ENCODE measurements at places on chromosomes 3 and 15. TPM values are rescaled to one million over a fixed set of nuclear protein-coding genes. Genes with fewer than 3 reads are reported as not detected.

ZNF592 gene
- total RNA-seq = 9.8 TPM

IL17RB gene
- not detected for total RNA-seq

ZBTB20 gene
- total RNA-seq = 6.3 TPM

- no peak for DNase-seq
- 0 out of 2 replicates have a peak, but pooled peaks cover 3% of the 10 kb centered on the region for H3K4me1 ChIP-seq
- H3K27ac ChIP-seq = no peak overlapping the region
- H3K36me3 ChIP-seq = no peaks in the 10 kb centered on the region
- H3K4me3 ChIP-seq = no peak overlapping the region
Measured at GRCh38 chr3:102037209-102037608, 187.9 kb downstream of the NFKBIZ start.

GRCh38 chr3:33681667-33682066, 36.4 kb downstream of the CLASP2 start:
- H3K4me1 ChIP-seq = peaks cover under 1% of the 10 kb centered on the region
- H3K4me3 ChIP-seq = no peak overlapping the region
- H3K27ac ChIP-seq = no peak overlapping the region
- H3K27me3 ChIP-seq = no peaks in the 10 kb centered on the region
- H3K36me3 ChIP-seq = 0 out of 2 replicates have a peak, but pooled peaks cover 13% of the 10 kb centered on the region
- no peak for DNase-seq

AMOTL2 gene
- 347 TPM for total RNA-seq

DNA sequence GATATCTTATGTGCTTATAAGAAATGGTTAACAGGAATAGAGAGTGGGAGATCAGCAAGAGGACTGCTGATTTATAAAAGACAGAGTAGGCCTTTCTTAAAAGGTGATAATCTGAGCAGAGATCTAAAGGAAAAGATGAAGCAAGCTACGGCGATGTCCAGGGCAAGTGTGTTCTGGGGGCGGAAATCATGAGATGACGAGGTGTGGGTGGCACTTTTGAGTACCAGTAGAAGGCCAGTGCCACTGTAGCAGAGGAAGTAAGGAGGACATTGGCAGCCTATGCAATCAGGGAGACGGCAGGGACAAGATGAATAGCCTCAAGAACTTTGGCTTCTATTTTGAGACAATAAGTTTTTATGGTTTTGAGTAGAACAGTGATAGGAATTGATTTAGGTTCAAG, 492.4 kb downstream of the FHIT start:
- H3K27me3 ChIP-seq = no peaks in the 10 kb centered on the region
- DNase-seq = no peak
- no peaks in the 10 kb centered on the region for H3K36me3 ChIP-seq
- no peak overlapping the region for H3K27ac ChIP-seq

PLS1 gene
- total RNA-seq = 0.13 TPM

GRCh38 chr3:127461286-127461910, 129.1 kb downstream of the TPRA1 start:
- no peaks in the 10 kb centered on the region for H3K36me3 ChIP-seq
- no peak for DNase-seq
- H3K4me3 ChIP-seq = no peak overlapping the region
- no peak overlapping the region for H3K27ac ChIP-seq

DNA sequence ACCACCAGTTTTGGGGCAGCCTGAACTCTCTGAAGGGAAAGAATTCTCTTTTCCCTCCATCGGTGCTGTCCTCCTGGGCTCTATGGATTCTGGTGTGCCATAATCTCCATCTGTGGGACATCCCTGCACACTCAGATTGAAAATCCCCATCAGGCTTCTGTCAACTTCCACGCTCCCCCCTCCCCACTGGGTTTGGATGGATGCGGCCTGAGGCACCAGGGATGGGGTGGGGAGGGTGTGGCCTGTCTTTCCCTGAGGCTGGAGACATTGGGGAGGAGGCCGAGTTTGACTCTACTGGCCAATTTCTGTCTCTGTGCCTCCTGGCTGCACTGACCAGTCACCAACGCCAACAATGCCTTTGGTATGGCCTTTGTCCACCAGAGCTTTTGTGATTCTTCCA, 16.3 kb upstream of the FBLN2 start:
- no peaks in the 10 kb centered on the region for H3K27me3 ChIP-seq
- no peak overlapping the region for H3K27ac ChIP-seq
- H3K4me3 ChIP-seq = no peak overlapping the region

DNA sequence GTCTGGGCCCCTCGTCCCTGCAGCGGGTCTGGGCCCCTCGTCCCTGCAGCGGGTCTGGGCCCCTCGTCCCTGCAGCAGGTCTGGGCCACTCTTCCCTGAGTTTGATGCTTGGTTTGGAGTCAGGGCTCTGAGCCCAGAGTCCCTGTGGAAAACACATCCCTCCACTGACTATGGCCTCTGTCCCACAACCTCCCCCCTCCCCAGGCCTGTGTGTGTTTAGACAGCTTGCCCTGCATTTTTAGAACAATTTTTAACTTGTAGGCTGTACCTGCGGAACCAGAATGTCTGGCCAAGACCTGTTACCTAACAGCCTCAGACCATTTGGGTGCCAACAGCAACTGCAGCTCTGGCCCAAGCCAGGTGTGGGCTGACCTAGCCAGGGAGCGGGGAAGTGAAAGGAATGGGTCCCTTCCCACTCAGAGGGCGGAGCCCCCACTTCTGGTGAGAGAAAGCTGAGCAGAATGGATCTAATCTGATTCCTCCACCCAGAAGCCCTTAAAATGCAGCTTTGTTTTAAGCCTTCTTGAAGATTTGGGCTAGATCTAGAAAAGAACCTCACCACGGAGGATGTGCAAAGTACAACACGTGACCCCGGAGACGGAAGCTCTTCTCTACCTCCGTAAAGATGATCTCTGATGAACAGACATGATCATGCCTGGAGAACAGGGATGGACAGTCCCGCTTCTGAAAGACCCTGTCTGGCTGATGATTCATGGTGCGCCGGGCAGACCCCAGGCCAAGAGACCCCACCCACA, 60.5 kb upstream of the TFRC start:
- H3K4me1 ChIP-seq = no peaks in the 10 kb centered on the region
- H3K27me3 ChIP-seq = 0 out of 2 replicates have a peak, but pooled peaks cover 6% of the 10 kb centered on the region
- no peak for DNase-seq
- H3K36me3 ChIP-seq = no peaks in the 10 kb centered on the region

GRCh38 chr3:112253301-112253971, 40.6 kb downstream of the SLC9C1 start:
- H3K4me3 ChIP-seq = no peak overlapping the region
- no peak for DNase-seq
- no peaks in the 10 kb centered on the region for H3K36me3 ChIP-seq
- no peaks in the 10 kb centered on the region for H3K4me1 ChIP-seq
- H3K27me3 ChIP-seq = no peaks in the 10 kb centered on the region

DNA sequence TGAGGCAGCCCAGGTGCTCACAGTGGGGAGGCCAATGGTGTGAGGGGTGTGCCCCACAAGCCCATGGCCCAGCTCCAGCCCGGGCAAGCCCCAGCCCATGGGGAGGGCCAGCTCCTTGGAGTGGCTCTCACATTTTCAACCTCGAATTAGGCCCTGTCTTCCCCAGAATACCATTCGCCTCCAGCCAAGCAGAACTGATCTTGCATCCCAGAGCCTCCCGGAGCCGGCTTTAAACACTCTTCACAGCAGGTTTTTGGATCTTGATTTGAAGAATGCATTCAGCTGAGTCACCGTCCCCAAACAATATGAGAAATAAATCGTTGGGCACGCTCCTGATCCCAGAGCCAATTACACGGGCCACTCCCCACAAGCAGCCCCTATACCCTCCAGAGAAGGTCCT, 23.7 kb downstream of the TPRA1 start:
- H3K4me1 ChIP-seq = no peaks in the 10 kb centered on the region
- H3K27me3 ChIP-seq = no peaks in the 10 kb centered on the region
- DNase-seq = peak; percentile 29
- no peak overlapping the region for H3K4me3 ChIP-seq

DNA sequence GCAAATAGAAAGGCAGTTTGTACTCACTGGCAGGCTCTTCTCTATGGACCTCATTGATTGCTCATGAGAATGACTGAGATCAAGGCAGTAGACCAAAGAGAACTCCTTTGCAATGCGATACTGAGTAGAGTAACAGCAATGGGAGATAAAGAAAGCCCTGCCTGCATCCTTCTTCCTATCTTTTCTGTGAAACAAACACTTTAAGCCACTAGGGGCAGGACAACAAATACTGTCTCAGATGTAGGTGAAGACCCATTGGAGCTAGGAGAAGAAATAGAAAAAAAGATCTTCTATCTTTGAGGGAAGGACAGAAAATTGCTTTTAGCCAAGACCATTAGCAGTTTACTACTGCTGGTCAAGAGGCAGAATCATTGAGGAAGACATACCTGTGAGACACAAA, 117.6 kb upstream of the IGSF10 start:
- no peak overlapping the region for H3K4me3 ChIP-seq
- DNase-seq = no peak
- no peak overlapping the region for H3K27ac ChIP-seq
- H3K4me1 ChIP-seq = peaks cover 22% of the 10 kb centered on the region

- peak overlapping the region; percentile 30 for H3K4me3 ChIP-seq
- H3K4me1 ChIP-seq = peaks cover 12% of the 10 kb centered on the region
- peak; percentile 87 for DNase-seq
- no peak overlapping the region for H3K27ac ChIP-seq
Measured at GRCh38 chr3:159200176-159200575, 398.3 kb downstream of the MFSD1 start.

GRCh38 chr3:177538750-177539730, 341.8 kb upstream of the TBL1XR1 start:
- H3K4me1 ChIP-seq = peaks cover 20% of the 10 kb centered on the region
- no peaks in the 10 kb centered on the region for H3K36me3 ChIP-seq
- no peak overlapping the region for H3K27ac ChIP-seq
- DNase-seq = no peak

DGKG gene
- not detected for total RNA-seq

DNA sequence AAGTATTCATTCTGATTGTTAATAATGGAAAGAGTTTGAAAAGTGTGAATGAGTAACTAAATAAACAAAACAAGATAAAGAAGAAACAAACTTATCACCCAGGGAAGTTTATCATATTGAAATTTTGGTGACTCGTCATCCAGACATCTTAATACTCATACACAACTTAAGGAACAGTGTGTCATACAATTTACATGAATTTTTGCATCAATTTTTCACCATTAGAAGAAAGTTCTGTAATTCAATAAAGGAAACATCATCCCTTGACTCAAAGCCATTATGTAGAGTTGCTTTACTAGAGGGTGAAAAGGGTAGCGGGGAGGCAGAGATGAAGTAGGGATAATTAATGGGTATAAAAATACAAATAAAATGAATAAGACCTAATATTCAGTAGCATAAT, 536.2 kb downstream of the GRM7 start:
- H3K27me3 ChIP-seq = no peaks in the 10 kb centered on the region
- H3K36me3 ChIP-seq = no peaks in the 10 kb centered on the region
- H3K4me1 ChIP-seq = no peaks in the 10 kb centered on the region
- no peak overlapping the region for H3K27ac ChIP-seq
- no peak overlapping the region for H3K4me3 ChIP-seq

DNA sequence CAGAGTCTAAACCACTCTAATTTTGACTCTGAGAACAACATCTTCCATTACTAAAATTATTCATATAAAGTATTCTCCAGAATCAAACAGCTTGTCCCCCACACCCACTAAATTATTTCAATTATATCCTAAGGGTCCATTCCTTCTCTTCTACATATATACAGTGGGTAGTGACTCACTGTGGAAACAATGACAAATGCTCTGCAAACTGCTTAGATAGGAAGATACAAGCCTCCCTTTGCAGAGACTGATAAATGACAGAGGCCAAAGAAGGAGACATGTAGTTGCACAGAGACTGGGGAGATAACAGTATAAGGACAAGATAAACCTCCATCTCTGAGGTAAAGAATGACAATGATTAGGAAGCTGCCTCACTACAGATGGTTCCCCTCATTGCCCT, 1087.4 kb downstream of the AGBL1 start:
- no peak overlapping the region for H3K27ac ChIP-seq
- no peaks in the 10 kb centered on the region for H3K27me3 ChIP-seq
- H3K4me1 ChIP-seq = no peaks in the 10 kb centered on the region
- DNase-seq = no peak

- no peaks in the 10 kb centered on the region for H3K4me1 ChIP-seq
- DNase-seq = no peak
- H3K27ac ChIP-seq = no peak overlapping the region
- no peaks in the 10 kb centered on the region for H3K27me3 ChIP-seq
- H3K36me3 ChIP-seq = no peaks in the 10 kb centered on the region
- no peak overlapping the region for H3K4me3 ChIP-seq
Measured at GRCh38 chr3:131233900-131234668, 147.5 kb upstream of the NUDT16 start.

STRIT1 gene
- total RNA-seq = not detected

GRCh38 chr3:139629033-139629432, 48.7 kb downstream of the NMNAT3 start:
- no peaks in the 10 kb centered on the region for H3K36me3 ChIP-seq
- no peak overlapping the region for H3K4me3 ChIP-seq
- no peak overlapping the region for H3K27ac ChIP-seq
- peak; percentile 5 for DNase-seq

DNA sequence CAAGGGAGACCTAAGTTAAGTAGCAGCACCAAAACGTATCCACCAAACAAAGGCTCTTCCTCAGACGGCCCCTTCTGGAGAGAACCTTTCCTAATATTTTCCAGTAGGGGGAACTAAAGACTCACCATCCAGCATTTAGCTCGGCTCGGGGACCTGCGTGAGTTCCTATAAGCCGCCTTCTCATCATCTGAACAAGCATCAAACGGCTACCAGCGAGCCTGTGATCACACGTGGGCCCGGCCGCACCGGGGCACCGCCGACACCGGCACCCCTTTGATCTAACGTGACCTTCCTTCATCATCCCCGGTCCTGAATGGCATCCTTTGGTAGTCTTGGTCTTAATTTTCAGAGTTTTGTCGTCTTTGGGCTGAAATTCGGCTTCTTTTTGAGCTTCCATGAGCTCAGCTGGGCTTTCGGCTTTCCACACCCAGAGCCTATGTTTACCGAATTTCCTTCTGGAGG, 1.4 kb upstream of the ROBO2 start:
- H3K36me3 ChIP-seq = no peaks in the 10 kb centered on the region
- DNase-seq = peak; percentile 91
- H3K27ac ChIP-seq = no peak overlapping the region
- H3K4me3 ChIP-seq = peak overlapping the region; percentile 66

HPS3 gene
- 19.7 TPM for total RNA-seq

GRCh38 chr3:196081834-196082618, at the start of gene TFRC:
TSS of gene TFRC (minus strand) at chr3:196082090. CDS start at chr3:196077099, 4,991 bp downstream.
- peak within 1 kb of the TSS; percentile 96 for H3K4me3 ChIP-seq
- no peaks in the 10 kb centered on the region for H3K36me3 ChIP-seq
- H3K27me3 ChIP-seq = no peaks in the 10 kb centered on the region
- H3K27ac ChIP-seq = peak within 1 kb of the TSS; percentile 24
- peak; percentile 95 for DNase-seq

All from GM23248 (cell line).